CD4-positive, alpha-beta T cell treated with Interleukin-4 for 4 hours (primary cell): ENCODE measurements at places on chromosomes 6 and 20.

- no peak for DNase-seq
These were observed 184.9 kb upstream of the LAMP5 start for GRCh38 chr20:9329355-9330101.

- DNase-seq: no peak
These were observed 197.7 kb downstream of the KCNQ5 start for GRCh38 chr6:72819609-72820008.

- no peak for DNase-seq
These were observed 18.5 kb upstream of the ARMC12 start for GRCh38 chr6:35718375-35718736.

GRCh38 chr20:36147690-36148089 is 6.8 kb upstream of the EPB41L1 start:
- no peak for DNase-seq

DNA sequence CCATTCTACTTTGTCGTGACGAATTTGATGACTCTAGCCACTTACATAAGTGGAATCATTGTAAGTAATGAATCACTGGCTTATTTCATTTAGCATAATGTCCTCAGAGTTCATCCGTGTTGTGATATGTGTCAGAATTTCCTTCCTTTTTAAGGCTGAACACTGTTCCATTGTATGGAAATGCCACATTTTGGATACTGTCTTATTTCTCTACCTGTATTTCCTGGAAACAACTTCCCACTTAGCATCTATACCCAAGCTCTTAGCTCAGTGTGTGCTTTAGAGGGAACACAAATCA is 28.8 kb upstream of the GGTLC1 start:
- no peak for DNase-seq
